Activated T-cell treated with anti-CD3 and anti-CD28 coated beads, Interleukin-2, amount 50 U/mL, for 72 hours (primary cell): ENCODE measurements at places on chromosomes 16 and 17. TPM values are rescaled to one million over a fixed set of nuclear protein-coding genes. Genes with fewer than 3 reads are reported as not detected.

The GGT6 gene
- total RNA-seq: not detected

DNA sequence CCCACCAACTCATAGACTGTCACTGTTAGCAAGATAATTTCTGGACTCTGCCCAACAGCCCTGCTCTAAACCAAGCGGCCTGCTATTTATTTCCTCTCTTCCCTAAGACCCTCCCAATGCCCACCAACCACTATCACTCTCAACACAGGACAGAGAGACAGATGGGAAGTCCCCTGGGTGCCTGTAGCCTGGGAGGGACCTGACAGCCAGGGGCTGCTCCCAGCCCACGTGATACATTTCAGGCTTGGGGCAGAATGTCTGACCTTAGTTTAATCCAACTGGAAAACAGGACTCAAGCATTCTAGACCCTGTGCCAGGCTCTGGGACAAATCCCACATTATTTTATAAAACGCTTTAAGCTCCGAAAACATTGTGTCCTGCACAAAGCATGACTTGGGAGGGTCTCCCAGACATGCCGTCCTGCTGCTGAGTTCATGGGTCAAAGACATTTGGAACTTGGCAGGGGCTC is 23.6 kb downstream of the XYLT1 start:
- peaks cover 26% of the 10 kb centered on the region for H3K4me1 ChIP-seq
- no peaks in the 10 kb centered on the region for H3K36me3 ChIP-seq
- no peak overlapping the region for H3K4me3 ChIP-seq
- no peaks in the 10 kb centered on the region for H3K27me3 ChIP-seq

DNA sequence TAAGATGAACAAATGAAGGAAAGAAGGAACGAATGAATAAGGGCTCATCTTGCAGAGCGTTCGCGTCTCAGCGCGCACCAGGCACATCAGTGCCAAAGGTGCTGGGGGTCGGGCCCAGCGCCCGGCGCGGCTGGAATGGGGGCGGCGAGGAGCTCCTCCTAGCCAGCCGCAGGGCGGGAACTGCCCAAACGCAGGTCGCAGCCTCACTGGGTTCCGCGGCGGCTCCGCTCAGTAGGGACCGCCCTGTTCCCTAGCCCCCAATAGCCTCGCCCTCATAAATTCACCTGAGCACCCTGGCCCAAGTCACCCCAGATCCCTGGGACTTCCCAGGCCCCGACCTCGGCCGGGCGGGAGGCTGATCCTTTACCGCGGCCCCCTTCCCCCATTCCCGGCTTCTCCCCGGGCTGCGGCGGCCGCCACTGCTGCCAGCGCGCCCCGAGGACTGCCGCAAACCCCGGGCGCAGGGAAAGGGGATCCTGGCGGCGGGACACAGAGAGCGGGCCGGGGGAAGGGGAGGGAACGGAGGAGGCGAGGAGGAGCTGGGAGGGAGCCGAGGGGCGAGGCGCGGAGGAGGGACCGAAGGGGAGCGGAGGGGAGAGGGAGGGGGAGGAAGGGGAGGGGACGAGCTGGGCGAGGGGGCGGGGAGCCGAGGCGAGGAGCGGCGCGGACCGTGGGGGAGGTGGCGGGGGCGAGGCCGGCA is 377 bp upstream of the CRHR1 start:
- no peaks in the 10 kb centered on the region for H3K36me3 ChIP-seq
- peak; percentile 4 for DNase-seq
- peak overlapping the region; percentile 84 for H3K4me3 ChIP-seq
- no peaks in the 10 kb centered on the region for H3K4me1 ChIP-seq

- DNase-seq: no peak
- no peaks in the 10 kb centered on the region for H3K27me3 ChIP-seq
- peaks cover 38% of the 10 kb centered on the region for H3K36me3 ChIP-seq
- no peak overlapping the region for H3K4me3 ChIP-seq
These were observed 4.2 kb upstream of the SPAG7 start for GRCh38 chr17:4971826-4972225.

GRCh38 chr16:16861546-16861945 is 482.6 kb downstream of the NPIPA7 start:
- DNase-seq: peak; percentile 54
- no peak overlapping the region for H3K4me3 ChIP-seq
- no peaks in the 10 kb centered on the region for H3K4me1 ChIP-seq
- H3K27ac ChIP-seq: no peak overlapping the region
- peaks cover 10% of the 10 kb centered on the region for H3K27me3 ChIP-seq

- no peak overlapping the region for H3K4me3 ChIP-seq
- H3K4me1 ChIP-seq: no peaks in the 10 kb centered on the region
- DNase-seq: no peak
These were observed 27.4 kb upstream of the KDM6B start for GRCh38 chr17:7806587-7806986.

GRCh38 chr17:81966343-81967243 is 5.6 kb upstream of the NOTUM start:
- H3K36me3 ChIP-seq: no peaks in the 10 kb centered on the region
- no peak overlapping the region for H3K27ac ChIP-seq

GRCh38 chr17:80802626-80803450 is 188.8 kb upstream of the CHMP6 start:
- H3K4me1 ChIP-seq: peaks cover 5% of the 10 kb centered on the region
- no peaks in the 10 kb centered on the region for H3K27me3 ChIP-seq
- H3K27ac ChIP-seq: no peak overlapping the region
- H3K36me3 ChIP-seq: peaks cover 21% of the 10 kb centered on the region

- H3K4me1 ChIP-seq: no peaks in the 10 kb centered on the region
- H3K27me3 ChIP-seq: peaks cover 41% of the 10 kb centered on the region
- H3K27ac ChIP-seq: no peak overlapping the region
These were observed 38.2 kb upstream of the TAC4 start for GRCh38 chr17:49886036-49886435.

DNA sequence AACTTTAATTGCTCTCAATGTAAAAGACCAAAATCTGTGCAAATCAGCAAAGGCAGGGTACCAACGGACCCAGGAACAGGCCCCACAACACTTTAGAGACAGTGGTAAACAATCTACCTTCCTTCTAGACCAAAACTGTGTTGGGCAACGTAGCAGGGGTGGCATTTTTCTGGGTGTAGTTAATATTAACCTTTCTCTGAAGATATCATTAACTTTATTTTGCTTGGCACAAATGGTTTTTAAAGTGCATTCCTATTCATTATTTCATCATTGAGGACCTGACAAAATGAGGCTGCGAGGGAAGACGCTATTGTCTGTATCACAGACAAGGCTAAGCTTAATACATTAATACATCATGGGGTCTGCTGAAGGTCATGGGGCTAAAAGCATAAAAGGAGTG is 37.9 kb upstream of the TRAP1 start:
- peaks cover 7% of the 10 kb centered on the region for H3K4me1 ChIP-seq
- H3K4me3 ChIP-seq: no peak overlapping the region
- DNase-seq: no peak
- no peaks in the 10 kb centered on the region for H3K27me3 ChIP-seq
- H3K27ac ChIP-seq: no peak overlapping the region
- peaks cover 17% of the 10 kb centered on the region for H3K36me3 ChIP-seq
